Right lung (tissue), 10 donors: ENCODE measurements at places on chromosomes 4 and X. TPM values are rescaled to one million over a fixed set of nuclear protein-coding genes. Genes with fewer than 3 reads are reported as not detected.

DNA sequence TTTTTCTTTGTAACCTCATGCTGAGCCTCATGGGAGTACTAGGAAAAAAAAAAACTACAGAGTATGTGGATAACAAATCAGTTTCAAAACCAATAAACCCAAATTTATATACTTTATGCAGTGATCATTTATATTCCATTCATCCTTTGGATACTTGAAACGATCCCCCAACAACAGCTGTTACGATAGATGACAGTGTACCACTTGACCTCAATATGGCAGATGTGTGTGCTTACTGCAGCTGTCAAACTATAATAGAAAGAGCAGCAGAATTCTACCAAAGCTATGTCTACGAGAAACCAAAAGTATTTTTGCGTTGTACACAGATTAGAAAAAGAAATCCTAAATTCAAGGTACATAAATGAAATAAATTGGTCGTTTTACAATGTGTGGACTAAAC is 337.8 kb downstream of the PDGFC start:
- no peak for DNase-seq

DNA sequence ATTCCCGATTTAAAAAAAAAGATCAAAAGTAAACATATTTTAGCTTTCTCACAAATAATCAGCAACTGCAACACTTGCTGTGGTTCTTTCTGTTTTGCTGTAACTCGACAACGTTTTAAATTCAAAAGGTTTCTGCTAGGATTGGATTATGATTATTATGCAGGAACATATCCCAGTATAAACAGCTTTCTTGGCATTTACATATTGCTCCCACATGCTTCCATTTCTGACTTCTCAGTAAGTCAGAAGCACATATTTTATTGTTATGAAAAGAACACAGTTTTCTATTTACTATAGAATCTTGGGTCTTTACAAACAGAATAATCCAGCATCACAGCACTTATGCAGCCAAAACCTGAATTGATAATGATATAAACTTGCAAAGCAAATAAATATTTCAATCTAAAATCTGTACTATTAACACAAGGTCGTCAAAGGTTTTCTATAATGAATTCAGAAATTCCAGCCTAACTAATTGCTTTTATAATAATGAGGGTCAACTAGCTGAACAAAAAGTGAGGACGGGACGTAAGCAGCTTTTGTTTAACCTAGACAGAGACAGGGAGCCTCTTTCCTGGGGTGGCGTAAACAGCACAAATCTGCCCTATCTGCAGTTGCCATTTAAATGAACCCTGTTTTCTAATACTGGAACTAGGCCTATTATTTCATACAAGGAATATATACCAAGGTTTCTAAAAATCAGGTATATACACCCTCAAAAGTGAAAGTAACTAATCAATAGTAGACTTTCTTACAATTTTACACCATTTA is 9.8 kb upstream of the PCDH18 start:
- DNase-seq, result no peak

- no peak for DNase-seq
Observed at GRCh38 chr4:114400531-114400930, 198.1 kb upstream of the UGT8 start.

- no peak for DNase-seq
Observed at GRCh38 chrX:49178537-49178936, 6.8 kb downstream of the PLP2 start.

GRCh38 chr4:25926462-25926861 is 12.4 kb downstream of the SMIM20 start:
- no peak for DNase-seq

- no peak for DNase-seq
Observed at GRCh38 chr4:73127839-73128453, 58.4 kb upstream of the COX18 start.

DNA sequence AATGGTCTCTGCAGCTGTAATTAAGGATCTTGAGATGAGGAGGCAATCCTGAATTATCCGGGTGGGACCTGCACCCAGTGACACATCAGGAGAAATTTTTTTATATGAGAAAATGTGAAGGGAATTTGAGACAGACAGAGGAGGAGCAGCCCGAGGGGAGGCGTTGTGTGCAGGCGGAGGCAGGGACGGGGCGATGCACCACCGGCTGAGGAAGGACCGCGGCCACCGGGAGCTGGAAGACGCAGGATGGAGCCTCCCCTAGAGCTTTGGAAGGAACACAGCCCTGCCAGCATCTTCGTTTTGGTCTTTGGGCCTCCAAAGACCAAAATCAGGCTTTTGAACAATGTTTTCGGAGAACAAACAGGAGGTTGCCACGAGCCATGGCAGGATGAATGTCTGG is 85.0 kb upstream of the ADRA2C start:
- no peak for DNase-seq

- no peak for DNase-seq
Observed at GRCh38 chr4:150328496-150328895, 250.3 kb downstream of the DCLK2 start.

DNA sequence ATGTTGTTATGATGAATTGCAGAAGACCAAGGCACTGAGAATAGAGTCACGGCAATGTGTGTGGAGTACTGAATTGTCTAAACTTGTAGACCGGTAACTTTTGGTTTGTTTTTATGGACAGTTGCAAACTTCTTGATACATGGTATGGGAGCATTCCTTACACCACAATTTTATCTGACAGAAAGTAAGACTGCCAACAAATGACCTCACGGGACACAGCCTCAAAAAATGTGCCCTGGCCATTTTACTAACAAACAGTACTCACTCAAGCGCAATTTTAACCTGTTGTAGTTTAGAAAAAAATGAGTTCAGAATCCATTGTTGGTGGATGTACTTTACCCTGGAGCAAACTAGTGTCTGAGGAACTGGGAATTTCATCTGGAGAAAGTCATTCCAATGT is 321.2 kb downstream of the CAMK2D start:
- DNase-seq, result no peak

DNA sequence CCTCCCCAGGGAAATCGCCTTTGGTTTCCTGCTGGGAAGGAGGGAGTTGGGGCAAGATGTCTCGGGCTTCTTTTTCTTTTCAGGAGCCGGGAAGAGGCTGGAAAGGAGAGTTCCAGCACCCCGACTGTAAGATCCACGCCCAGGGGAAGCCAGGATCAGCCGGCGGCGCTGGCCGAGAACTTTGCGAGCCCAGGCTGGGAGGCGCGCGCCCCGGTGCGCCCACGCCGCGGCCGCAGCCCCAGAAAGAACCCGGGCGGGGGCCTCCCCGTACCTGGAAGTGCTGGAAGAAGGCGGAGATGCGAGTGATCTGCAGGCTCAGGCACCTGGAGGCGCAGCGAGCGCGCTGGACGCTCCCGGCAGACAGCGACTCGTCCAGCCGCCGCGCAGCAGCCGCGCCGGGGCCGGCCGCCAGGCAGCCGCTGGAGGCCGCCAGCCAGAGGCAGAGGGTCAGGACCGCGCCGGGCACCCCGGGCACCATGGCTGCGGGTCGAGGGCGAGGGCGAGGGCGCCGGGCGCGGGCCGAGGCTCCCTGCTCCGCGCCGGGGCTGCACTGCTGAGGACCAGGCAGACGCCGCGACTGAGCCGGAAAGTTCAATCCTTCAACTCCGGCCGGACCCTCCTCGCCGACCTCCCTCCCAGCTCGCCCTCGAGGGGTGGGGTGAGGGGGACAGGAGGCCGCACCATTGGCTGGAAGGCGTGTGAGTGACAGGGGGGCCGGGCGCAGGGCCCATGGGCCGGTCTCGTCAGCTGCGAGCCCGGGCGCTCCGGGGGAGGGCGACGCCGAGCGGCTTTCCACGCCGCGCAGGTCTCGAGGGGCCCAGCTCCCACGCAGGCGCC is at the start of gene ANOS1:
ANOS1 (minus strand) TSS at position 579 of the 837 bp plus-strand sequence; CDS start at position 478, 101 bp downstream.
- peak; percentile 65 for DNase-seq

GRCh38 chrX:154362085-154362742 is 12.2 kb downstream of the FLNA start:
- no peak for DNase-seq

- no peak for DNase-seq
Observed at GRCh38 chrX:44314808-44315207, 28.7 kb downstream of the EFHC2 start.

DNA sequence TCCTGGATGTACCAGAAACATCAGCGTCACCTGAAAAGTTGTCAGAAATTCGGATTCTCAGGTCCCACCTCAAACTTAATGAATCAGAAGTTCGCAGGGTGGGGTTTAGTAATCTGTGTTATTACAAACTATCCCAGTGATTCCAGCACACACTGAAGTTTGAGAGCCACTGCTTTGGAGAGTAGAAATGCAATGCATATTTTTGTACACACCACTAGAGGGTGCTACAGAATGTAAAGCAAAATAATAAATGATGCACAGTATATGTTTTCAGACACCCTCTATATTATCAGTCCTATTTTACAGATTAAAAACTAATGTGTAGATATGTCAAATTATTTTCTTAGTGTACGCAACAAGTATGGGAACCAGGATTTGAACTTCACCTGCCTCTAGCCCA is 2.4 kb upstream of the MORF4L2 start:
- DNase-seq, result no peak

GRCh38 chr4:186104890-186105646 is 564 bp downstream of the FAM149A start:
- DNase-seq, result peak; percentile 46

DNA sequence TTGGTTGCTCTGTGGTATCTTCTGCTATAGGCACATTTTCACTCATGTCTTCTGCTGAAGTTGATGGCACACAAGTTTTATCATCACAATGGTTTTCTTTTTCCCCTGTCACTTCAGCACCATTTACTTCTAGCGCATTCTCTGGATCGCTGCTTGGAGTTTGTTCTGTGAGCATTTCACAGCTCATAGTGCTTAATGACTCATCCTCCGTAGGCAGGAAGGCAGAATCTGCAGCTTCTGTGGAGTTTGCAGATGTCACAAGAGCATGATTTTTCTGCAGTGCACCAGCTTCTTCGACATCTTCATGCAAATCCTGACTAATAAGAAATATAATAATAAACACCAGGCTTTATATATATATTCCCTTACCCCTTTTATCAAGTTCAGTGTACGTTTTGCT is 83.6 kb downstream of the CHM start:
- no peak for DNase-seq

- no peak for DNase-seq
Observed at GRCh38 chrX:24920769-24921168, 95.0 kb downstream of the ARX start.

- DNase-seq, result no peak
Observed at GRCh38 chr4:138110815-138111214, 131.3 kb downstream of the SLC7A11 start.

DNA sequence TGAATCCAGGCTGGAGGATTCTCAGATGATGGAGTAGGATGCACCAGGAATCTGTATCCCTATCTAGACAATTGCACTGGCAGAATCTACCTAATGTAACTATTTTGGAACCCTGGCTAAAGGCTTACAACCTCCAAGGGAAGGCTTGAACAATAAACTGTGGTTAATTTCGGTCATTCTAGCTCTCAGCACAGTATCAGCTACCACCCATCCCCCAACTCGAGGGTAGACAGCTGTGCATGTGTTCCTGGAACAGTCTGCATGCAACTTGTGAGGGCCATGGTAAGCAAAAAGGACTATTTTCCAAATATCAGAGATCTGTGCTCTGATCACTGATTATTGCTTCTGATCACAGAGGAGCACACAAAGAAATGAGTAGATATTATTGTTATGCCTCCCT is 34.0 kb downstream of the ELF2 start:
- DNase-seq, result no peak

- peak; percentile 21 for DNase-seq
Observed at GRCh38 chrX:17674601-17675000, 62.7 kb upstream of the SCML1 start.

GRCh38 chr4:24601121-24601520 is 16.8 kb upstream of the DHX15 start:
- DNase-seq, result no peak

GRCh38 chr4:148044912-148045352 is 313.0 kb downstream of the ARHGAP10 start:
- DNase-seq, result no peak

GRCh38 chrX:43481576-43481975 is 174.5 kb upstream of the MAOA start:
- no peak for DNase-seq

- peak; percentile 73 for DNase-seq
Observed at GRCh38 chr4:3201718-3202702, 46.9 kb upstream of the MSANTD1 start.

GRCh38 chr4:54742636-54743399 is 85.1 kb downstream of the KIT start:
- no peak for DNase-seq

GRCh38 chr4:113869743-113870375 is 108.3 kb upstream of the CAMK2D start:
- DNase-seq, result no peak

- DNase-seq, result no peak
Observed at GRCh38 chrX:21986596-21986995, 45.5 kb upstream of the PHEX start.

GRCh38 chrX:107421337-107421861 is 28.1 kb upstream of the FRMPD3 start:
- no peak for DNase-seq

DNA sequence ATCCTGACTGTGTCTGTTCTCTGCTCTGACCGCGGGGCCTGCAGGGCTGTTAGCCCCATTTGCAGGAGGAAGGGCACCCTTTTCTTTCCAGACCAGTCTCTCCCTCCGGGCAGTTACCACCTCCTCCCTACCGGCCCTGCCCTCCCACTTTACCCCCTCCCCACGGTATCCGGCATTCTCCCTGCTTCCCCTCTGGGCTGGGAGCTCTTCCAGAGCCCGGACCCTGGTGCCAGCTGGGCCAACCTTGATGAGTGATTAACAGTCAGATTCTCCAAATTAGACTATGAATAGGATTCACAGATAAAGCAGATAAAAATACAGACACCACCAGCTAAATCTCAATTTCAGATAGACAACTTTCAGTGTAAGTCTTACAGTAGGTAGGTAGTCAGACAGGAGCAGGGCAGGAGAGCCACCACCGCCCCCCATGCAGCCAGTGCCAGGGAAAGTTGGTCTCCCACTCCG is 23.4 kb upstream of the WFS1 start:
- DNase-seq, result no peak

DNA sequence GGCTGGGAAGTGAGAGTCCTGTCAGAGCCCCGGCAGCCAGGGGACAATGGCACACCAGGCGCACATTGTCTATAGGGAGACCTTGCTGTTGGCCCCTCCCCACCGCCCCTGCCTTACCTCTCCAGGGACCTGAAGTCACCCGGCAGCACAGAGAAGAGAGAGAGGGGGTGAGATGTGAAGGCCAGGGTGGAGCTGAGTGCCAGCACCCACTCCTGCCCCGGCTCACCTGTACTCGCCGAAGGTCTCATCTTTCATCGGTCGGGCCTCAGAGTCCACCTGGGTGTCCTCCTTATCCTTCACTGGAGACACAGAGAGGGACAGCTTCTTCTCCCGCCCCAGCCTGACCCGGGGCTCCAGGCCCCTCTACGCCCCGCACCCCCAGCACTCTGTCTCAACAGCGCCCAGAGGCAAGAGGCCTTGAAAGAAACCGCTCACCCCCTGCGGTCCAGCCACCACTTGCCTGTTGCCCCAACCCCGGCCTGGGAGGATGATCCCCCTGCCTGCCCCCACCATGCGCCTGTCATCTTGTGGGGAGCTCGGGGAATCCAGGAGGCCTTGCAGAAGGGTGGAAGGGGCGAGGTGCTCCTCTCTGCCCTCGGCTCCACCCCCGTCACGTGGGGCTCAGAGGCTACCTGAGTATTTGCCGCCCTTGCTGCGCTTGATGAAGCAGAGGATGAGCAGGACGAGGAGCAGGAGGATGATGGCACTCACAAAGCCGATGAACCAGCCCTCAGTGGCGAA is 22.6 kb downstream of the L1CAM start:
- DNase-seq, result no peak

ESX1 gene
- not detected for polyA plus RNA-seq

RNF128 gene
- polyA plus RNA-seq, result 4.2 TPM

NAP1L3 gene
- 17.7 TPM for polyA plus RNA-seq

USP26 gene
- not detected for polyA plus RNA-seq
